Lung microvascular endothelial cell (primary cell): ENCODE measurements at places on chromosomes 11 and 22. TPM values are rescaled to one million over a fixed set of nuclear protein-coding genes. Genes with fewer than 3 reads are reported as not detected.

DNA sequence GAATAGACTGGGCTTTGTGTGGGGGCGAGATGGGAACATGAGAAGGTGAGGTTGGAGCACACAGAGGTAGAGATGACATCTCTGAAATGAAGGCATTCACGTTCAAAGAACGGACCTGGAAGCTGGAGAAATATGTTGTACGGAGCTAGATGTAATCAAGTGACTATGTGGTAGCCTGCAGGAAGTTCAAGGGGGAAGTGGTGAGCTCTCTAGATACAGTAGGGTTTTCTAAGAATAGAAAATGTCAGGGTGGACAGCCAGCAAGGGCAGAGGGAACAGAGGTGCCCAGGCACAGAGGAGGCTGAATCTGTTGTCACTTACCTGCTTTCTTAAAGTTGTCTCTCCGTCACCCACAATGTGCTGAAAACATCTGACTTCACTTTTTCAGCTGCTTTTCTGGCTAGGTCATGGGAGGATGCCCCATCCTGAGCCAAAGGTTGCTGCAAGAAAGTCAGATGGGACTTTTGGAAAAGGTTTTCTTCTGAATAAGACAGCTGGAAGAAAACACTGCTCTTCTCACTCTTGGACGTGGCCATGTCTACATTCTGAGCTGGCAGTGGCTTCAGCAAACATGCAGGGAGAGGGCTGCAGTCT lies 171.5 kb upstream of the B3GAT1 start:
- no peak for DNase-seq

DNA sequence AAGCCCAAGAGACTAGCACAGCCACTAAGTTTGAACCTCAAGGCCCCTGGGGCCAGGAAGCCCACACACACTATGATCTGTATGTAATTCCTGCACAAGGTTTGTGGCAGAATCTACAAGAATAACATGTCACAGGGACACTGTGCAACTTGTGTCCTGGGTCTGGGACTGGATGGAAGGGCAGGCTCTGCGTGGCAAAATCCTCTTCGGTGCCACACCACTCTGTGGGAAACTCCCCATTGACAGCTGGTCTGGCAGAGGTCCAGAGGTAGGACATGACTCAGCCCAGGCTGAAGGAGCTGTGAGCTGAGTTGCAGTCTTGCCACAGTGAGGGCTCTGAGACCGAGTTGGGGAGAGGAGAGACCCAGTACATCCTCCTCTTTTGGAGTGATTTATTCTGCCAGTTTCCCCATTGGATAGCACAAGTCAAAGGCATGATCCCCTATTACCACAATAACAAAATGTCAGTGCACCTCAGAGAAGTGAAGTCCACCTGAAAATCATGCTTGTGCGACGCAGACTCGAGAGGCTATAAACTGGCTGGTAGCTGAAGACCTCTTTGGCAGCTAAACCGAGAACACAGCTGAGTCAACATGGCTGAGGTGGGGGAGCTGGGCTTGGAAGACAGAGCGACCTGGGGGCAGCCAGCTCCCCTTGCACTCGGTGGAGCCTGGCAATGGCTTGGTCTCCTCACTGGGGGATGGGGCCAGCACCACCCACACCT lies 23.3 kb upstream of the SERPIND1 start:
- peak; percentile 55 for DNase-seq

DNA sequence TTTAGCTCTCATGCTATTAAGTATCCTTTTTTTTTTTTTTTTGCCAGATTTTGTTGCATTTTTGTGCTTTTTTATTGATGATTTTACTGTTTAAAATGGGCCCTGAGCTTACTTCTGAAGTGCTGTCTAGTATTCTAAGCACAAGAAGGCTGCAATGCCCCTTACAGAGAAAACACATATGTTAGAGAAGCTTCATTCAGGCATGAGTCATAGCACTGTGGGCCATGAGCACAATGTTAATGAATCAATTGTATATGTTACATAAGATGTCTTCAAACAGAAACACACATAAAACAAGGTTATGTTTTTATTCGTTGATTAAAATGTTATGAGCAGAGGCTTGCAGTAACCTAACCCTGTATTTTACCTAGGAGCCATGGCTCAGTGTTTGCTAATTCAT lies 117.8 kb upstream of the C11orf87 start:
- no peak for DNase-seq

GRCh38 chr11:125517116-125517770 lies 21.2 kb upstream of the FEZ1 start:
- DNase-seq = peak; percentile 87

DNA sequence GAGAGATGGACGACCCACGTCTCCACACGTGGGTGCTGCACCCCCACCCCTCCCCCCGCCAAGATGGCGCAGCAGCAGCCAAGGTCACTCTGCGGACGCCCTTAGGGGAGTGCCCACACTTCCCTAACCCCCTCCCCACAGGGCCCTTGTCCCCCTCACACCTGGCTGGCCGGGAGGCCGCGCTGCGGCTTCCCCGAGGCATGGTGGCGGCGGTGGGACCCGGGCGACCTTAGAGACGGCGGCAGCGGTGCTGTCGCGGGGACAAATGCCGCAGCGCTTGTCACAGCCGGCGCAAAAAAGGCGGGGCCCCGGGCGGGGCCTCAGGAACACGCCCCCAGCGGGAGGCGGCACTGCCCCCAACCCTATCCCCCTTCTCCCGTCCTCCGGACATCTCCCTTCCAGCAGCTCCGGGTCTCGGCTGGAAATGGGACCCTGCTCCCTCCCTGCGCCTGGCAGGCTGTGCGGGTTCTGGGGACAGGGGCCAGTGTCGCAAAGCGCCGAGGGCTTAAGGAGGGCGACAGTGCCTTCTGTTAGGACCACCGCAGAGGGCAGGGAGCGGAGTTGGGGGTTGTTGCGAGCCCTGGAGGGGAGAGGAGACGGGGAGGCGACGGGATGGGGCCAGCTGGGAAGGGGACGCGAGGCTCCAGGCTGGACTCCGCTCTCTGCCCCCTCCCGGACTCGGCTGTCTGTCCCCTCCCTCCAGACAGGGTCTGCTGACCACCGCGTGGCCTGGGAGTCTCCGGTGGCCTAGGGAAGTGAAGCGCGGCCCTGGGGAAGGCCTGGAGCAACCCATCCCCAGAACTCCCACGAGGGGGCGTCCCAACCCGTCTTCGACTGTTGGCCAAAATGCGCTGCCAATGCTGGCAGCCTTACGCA lies at the start of gene CHCHD10:
Gene CHCHD10, minus strand, starts transcription at position 300 of the 876 bp plus-strand sequence. Its CDS starts 98 bp downstream, at position 202.
- DNase-seq = peak; percentile 69

DNA sequence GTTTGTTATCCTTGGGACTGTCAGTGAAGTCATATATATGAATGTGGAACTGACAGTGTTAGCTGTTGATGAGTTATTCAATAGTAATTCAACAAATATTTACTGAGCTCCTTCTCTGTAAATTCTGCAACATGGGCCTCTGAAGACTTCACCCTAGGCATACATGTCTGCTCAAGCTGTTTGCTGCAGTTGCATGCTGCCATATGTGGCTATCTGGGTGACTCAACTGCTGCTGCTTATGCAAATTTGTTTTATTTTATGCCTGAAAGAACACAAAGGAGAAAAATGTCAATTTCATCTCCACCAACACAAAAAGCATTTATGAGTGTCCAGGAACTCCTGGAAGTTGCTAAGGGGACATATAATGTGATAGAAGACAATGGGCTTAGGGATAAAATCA lies 417.6 kb downstream of the AASDHPPT start:
- DNase-seq = no peak

The CBLIF gene
- not detected in 2 replicates for total RNA-seq

The GAL gene
- 0.20 and 1.5 TPM in 2 replicates for total RNA-seq
